ENCODE measurements at places on chromosomes 3 and 15.
A peak's percentile ranks its signal among the peaks of the same experiment; 100 is the strongest.

- no peak for DNase-seq
These were observed 21.7 kb downstream of the LRRK1 start for GRCh38 chr15:100940767-100941379.

DNA sequence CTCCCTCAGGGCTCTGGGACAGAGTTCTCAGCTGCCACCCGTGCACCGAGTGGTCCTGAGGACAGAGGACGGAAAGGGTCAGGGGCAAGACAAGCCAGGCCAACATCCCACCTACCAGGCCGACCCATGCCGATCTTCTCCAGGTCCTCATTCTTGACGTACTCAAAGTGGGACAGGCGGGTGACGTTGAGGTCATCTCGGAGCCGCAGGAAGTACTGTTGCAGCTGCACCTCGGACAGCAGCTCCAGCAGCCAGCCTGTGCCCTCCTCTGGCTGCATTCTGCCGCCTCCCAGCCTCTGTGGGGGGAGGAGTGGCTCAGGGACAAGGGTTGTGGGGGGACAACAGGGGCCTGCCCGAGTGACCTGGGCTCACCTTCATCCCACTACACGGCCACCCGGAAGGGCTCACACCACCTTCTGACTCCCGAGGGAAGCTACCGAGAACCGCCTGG is 20.0 kb downstream of the TNK2 start:
- DNase-seq: no peak

DNA sequence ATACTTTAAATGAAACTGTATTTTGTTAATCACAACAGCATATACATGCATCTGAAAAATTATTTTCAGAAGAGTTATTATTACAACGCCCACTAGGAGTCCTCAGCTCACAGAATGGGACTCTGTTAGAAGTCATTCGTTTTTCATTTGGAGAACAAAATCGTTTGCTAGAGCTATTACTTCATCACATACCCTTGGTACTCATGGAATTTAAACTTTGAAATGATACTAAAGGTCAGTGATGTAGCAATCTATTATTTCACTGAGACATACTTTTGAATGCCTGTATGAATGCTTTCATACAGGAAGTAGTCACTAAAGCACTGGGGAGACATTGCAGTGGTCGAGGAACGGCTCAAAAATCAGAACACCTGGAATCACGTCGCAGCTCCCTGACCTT is 198.1 kb downstream of the MBNL1 start:
- DNase-seq: no peak

- DNase-seq: peak; percentile 4
These were observed 66.8 kb upstream of the PTX3 start for GRCh38 chr3:157369727-157370421.

- no peak for DNase-seq
These were observed 40.9 kb upstream of the RNU6-1 start for GRCh38 chr15:67880651-67881182.

- no peak for DNase-seq
These were observed 559.8 kb upstream of the CBLB start for GRCh38 chr3:106428565-106428994.

- DNase-seq: no peak
These were observed 351.6 kb downstream of the TIGIT start for GRCh38 chr3:114645392-114645791.

GRCh38 chr3:122295266-122296062 is 29.6 kb upstream of the CSTA start:
- DNase-seq: no peak

Data from NCI-H1417 treated with DMSO at 0.1 percent for 48 hours (cell line).